ENCODE measurements at places on chromosomes 2 and 18.

DNA sequence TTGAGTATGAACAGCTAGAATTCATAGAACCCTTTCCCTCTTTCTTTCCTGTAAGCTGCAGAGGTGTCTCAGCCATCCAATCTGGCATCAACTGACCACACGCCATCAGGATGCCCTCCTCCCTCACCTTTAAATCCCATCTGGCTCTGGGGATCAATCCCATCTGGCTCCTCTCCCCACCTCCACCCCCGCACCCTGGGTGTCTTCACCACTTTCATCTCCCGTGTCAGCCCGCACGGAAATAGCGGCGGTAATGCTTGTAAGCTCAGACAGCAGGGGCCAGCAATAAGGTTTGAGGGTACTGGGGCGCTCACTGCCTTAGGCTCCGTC is 508 bp upstream of the TUBA4B start:
- no peak for DNase-seq

DNA sequence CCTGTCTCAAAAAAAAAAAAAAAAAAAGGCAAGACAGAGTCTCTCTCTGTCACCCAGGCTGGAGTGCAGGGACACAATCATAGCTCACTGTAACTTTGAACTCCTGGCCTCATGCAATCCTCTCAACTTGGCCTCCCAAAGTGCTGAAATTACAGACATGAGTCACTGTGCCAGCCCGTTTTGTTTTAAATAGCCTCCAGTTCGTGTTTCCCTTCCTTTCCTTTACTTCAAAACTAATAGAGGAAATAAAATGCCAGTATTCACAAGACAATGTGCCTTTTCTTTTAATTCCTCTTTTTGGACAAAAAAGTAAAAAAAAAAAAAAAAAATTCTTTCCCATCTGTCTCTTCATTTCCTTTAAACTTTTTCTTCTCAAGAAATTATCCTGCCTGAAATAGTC is 54.5 kb upstream of the ACMSD start:
- DNase-seq: no peak

DNA sequence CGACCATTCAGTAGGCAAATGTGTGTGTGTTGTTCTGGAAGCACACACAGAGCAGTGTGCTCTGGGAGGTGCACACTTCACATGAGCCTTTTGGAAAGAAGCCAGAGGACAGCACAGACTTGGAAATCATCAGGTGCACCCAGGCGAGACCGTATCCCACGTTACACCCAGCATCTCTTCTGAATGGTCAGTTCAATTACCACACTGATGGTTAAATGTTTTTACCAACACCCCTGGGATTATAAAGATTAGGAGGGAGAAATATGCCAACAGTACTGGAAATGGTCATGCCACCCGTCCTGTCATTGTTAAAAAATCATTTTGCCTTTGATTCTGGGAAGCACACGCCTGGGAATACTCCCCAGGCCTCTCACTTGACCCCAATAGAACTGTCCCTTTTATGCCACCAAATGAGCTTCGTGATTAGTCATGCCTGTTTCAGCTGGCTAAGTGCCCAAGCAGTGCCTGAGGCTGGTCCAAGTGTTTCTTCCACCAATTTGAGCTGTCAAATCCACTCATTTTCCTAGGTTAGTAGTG is 183.7 kb downstream of the NRP2 start:
- DNase-seq: no peak

DNA sequence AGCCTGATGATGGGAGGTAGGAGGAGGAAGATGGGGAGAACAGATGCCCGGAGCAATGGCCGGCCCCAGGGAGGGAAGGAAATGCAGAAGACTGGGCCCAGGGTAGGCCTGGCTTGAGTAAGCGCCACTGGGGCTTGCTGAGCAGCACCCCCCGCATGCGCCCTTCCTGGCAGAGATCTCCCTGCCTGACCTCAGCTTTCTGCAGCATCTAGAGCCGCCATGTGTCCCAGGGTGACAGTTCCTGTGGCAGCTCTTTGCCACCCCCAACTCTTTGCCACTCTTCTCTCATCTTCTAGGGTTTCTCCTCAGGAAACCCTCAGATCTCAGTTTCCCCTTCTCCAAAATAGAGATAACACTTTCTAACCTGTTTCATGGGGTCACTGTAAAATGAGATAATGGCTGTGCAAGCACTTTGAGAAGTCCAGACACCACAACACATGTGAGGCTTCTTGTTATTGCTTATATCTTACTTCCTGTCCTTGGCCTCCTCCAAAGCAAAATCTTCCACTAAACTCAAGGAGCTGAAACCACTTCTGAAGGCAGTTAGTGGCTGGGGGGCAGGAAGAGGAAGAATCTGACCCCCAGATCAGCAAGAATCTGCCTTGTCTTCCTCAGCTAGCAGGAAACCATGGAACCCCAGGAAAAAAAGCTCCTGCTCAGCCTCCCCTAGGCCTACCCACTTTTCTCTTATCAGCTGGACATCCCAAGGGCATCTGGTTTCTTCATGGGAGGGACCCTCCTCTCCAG is 64.9 kb downstream of the EPAS1 start:
- no peak for DNase-seq

GRCh38 chr2:228986961-228987360 is 284.1 kb downstream of the PID1 start:
- no peak for DNase-seq

DNA sequence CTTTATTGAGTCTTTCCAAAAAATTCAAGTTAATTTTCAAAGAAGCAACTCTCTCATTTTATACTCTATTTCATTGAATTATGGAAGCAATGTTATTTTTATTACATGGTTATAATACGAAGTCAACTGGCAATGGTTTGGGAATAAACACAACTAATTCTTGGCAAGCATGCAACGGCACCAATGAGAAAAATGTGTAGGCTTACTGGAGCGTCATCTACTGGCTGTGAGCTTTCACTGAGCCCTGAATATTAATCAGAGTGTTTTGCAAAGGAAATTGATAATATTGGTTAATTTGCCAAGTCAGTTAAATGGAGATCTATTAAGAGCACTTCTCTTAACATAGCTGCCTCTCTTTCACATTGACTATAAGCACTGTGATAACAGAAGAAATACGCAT is 163.9 kb downstream of the IKZF2 start:
- DNase-seq: no peak

GRCh38 chr2:19685731-19686130 is 216.1 kb downstream of the TTC32 start:
- DNase-seq: no peak

DNA sequence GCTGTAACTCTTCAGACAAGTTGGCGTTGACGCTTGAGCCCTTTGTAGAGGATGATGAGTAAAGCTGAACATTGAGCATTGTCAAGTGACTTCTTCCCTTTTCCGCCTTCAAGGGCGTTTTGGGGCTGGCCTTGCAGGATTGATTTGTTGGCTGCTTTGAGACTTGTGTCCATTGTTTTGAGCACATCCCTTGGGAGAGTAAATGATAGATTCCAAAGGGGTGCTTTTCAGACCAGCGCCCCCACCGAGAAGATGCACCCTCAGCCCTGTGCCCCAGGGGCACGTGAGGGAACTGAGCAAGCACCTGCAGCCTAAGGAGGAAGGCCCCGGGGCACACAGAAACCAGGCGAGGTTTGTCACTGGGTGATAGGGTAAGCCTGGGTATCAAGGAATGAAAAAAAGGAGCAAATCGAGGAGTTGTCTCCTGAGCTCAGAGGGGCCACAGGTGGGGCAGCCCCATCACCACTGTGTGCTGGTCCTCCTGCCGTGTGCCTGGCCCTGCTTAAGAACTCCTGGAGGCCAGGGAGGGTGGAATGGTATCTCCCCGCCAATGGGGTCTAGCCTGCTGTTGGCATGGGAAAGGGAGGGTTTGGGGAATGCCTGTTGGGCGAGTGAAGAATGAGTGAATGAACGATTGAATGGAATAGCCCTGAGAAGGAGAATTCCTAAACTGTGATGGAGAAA is 64.0 kb downstream of the RAB31 start:
- DNase-seq: no peak

- no peak for DNase-seq
Measured at GRCh38 chr2:77191665-77192064, 330.5 kb downstream of the LRRTM4 start.

GRCh38 chr2:27049422-27050280 is 1.8 kb upstream of the AGBL5 start:
- DNase-seq: no peak

- no peak for DNase-seq
Measured at GRCh38 chr2:208150094-208150493, 4.1 kb upstream of the CRYGB start.

- DNase-seq: no peak
Measured at GRCh38 chr18:40075616-40076015, 1879.4 kb upstream of the PIK3C3 start.

DNA sequence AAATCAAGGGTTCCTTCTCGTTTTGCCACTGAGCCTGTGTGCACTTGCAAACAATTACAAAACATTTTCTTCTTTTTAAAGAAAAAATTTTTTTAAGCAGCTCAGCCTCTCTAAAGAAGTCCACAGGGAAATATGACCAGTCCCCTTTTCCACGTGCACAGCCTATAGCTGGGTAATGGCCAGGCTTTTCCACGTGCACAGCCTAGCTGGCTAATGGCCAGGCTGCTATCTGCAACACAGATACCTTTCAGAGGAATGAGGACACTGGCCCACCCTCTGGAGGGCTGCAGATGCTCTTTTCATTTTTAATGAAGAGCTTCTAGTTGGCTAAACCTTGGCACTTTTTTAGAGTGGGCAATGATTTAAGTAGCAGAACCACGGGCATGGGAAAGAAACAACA is 46.3 kb downstream of the ASB18 start:
- no peak for DNase-seq

- no peak for DNase-seq
Measured at GRCh38 chr2:27306573-27307286, 1.5 kb downstream of the UCN start.

GRCh38 chr18:23828426-23828825 is 139.2 kb downstream of the LAMA3 start:
- peak; percentile 84 for DNase-seq

GRCh38 chr2:157229572-157229971 is 27.9 kb upstream of the GALNT5 start:
- peak; percentile 91 for DNase-seq

DNA sequence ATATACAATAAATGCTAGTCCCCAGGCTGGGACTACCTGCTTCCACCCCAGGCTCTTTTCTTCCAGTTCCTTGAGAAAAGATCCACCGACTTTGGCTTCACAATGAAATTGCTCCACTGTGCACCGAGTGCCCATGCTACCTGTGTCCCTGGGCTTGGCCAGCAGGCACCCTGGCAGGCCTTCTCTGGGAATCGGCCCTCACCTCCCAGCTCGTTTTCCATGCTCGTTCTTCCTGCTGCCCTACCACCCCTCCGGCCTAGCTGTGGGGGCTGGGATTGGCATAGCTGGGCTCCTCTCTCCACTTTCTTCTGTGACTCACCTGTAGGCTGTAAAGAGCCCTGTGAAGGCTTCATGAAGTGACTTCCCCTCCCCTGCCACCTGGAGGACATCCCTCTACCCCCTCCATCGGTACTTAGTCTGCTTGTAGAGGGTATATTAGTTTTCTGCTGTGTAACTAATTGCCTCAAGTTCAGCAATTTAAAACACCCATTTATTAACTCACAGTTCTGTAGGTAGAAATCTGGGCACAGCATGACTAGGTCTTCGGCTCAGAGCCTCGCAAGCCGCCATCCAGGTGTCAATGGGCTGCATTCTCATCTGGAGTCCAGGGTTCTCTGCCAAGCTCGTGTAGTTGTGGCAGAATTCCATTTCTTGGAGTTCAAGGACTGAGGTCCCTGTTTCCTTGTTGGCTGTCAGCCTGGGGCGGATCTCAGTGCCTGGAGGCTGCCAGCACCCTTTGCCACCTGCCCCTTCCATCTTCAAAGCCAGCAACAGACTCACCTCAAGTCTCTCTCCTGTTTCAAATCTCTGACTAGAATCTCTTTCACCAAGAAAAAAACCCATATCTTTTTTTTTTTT is 57.6 kb downstream of the DPYSL5 start:
- no peak for DNase-seq

DNA sequence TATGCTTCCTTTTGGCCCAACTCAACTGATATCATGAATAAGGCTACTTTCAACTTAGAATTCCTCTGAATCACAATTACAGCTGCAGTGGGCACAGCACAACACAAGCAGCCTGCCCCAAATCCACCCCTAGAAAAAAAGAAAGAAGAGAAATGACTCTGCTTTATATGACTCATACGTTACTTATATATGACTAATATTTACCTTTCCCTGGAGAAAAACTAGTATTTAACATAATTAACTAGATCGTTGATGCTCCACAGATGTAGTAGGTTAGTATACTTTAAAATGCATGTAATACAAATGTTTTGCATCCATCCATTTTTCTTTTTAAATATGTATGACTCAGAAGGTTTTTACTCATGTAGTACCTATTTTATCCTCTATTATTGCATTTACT is 133.3 kb upstream of the UNC80 start:
- DNase-seq: peak; percentile 76

- DNase-seq: no peak
Measured at GRCh38 chr2:74815941-74816340, 18.0 kb upstream of the HK2 start.

GRCh38 chr2:13819896-13820295 is 812.6 kb upstream of the LRATD1 start:
- no peak for DNase-seq

GRCh38 chr18:22284581-22285360 is 115.4 kb downstream of the GATA6 start:
- no peak for DNase-seq

GRCh38 chr2:85655961-85656417 is 12.0 kb downstream of the SFTPB start:
- peak; percentile 66 for DNase-seq

DNA sequence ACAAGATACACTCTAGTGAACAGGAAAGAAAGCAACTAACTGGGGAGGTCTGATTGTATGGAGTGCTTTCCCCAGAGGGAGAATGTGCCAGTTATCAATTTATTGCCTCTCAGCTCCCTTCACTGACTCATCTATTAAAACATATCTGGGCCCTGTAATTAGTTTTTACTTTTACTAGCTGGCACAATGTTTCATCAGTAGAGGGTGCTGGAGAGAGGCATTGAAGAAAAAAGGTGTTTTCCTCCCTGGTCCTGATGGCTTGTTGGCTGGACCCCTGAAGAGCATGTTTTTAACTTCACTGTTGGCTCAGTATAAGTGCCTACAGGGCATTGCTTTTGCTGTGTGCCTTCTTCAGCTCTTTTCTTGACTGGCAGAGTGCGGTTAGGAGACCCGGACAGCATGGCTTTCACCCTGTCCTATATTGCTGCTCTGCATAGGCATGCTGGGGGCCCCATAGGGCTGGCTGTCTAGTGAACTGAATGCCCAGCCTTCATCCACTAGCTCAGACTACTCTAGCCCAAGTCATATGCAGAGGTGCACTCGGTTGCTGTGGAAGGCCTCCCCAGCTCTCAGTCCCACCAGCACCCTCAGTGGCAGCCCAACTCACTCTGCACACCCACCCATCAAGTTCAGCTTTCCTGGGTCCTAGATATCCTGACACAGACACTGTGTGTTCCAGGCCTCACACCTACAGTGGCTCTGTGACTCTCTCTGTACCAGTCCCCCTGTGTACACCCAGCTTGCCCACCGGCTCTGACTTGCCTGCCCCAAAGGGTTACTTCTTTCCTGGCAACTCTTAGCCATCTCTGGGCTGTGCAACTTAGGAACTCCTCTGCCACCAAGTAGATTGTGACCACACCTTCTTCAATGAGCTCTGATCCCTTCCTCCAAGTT is 62.3 kb upstream of the ACYP2 start:
- no peak for DNase-seq

Measured in astrocyte of the spinal cord (primary cell).